Stimulated activated CD8-positive, alpha-beta memory T cell treated with anti-CD3 and anti-CD28 coated beads, Interleukin-4, amount 100 ng/mL, for 4 hours (primary cell): ENCODE measurements at places on chromosomes 5 and 9.

GRCh38 chr5:168557389-168557788 lies 21.8 kb downstream of the PANK3 start:
- DNase-seq = no peak

- no peak for DNase-seq
Observed at GRCh38 chr5:135126688-135127438, 92.8 kb upstream of the PITX1 start.

DNA sequence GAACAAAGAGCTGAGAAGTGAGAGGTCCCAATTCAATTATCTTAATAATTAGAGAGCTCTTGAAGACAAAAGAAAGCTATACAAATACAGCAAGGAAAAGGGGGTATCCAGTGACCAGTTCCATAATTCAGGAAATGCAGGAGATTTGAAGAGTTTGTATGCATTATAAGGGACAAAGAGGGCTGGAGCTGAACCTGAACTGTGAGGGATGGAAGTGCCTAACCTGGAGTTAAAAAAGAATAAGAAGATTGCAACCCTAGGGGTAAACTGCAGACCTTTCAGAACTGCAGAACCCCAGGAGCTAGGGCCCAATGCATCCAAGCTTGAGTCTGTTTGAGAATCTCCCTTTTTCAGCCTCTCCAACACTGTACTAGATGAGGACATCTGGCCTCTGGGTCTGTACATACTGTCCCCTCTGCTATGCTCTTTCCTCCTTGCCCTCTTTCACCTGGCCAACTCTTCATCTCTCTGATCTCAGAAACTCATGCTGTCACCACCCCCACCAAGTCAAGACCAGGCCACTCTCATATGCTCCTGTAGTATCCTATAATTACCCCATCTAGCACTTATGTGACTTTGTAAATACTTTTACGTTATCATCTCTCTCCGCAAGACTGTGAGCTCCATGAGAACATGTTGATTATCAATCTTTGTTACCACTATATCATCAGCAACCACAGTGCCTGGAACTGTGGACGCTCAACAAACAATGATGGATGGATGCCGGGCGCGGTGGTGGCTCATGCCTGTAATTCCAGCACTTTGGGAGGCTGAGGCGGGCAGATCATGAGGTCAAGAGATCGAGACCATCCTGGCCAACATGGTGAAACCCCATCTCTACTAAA lies 6.6 kb upstream of the PRKACG start:
- DNase-seq = no peak

GRCh38 chr5:17079562-17079961 lies 137.9 kb upstream of the BASP1 start:
- no peak for DNase-seq

DNA sequence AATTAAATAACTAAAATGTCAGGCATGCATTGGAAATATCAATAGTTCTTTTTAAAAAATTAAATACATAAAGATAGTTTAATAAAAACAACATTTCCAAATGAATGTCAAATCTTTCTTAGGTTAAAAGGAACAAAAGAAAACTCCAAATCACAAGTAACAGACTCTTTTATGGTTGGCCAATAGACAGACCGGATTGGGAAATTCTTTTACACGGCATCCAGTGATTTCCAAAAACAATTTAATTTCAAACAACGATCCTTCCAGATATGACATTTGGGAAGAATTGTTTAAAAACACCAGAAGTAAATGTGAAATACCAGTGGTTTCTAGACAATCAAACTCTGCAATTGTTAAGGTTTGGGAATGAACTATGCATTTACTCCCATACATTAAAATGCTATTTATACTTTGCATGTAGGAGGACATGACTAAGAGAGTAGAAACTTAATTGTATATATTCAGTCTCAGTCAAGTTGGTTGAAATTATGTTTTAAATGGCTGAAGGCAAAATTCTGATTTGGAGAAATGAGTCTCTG lies 32.8 kb downstream of the ZNF474 start:
- no peak for DNase-seq

DNA sequence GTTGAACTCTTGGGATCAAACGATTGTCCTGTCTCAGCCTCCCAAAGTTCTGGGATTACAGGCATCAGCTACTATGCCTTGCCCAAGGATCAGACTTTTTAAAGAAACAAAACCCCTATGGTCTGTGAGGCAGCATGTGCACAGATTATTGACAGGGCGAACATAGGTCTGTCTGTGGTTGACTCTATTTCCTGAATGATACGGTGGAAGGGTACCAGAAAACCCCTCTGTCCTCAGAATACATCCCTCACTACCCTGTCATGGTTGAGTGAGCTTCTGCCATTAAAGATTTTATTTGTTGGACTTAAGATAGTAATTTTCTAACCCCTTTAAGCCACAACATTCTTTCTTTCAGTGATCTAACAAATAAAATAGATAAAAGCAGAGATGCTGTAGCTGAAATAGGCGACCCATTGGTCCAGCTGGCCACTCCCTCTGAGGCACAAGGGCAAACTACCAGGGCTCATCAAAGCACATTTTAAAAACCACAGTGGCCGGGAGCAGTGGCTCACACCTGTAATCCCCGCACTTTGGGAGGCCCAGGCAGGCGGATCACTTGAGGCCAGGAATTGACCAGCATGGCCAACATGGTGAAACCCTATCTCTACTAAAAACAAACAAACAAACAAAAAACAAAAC lies 84.9 kb upstream of the ANKRD55 start:
- no peak for DNase-seq

DNA sequence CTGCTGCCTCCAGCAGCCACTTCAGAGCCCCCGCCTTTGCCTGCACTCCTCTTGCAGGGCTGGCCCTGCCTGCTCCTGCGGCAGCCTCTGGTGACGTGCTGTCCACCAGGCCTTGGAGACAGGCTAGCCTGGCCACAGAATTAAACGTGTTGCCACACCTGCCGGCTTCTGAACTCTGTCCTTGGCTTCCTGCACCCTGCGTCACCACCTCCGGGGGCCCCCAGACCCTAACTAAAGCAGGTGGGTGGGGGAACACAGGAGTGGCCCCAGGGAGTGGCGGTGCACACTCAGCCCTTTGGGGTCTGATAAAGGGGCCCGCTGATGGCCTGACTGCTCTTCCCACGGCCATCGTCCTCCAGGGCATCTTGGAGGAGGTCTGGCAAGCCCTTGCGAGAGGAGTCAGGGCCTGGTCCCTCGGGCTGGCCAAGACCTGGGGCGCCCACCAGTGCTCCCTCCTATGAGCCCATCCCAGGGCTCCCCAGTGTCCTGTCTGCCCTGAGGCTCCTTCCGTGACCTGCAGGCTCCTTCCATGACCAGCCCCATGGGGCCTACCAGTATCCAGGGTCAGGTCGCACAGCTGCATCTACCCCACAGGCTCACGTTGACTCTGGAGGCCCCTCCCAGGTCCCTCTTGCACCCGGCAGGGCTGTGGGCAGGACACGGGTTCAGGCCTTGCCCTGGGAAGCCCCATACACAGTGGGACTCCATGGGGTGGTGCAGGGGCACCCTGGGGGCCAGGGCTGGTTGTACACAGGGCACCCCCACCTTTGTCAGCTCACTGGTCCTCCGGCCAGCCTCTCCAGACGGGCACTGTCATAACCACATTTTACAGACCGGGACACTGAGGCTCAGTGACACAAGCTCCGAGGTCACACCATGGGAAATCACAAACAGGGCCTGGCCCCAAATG lies 1.0 kb upstream of the MAMDC4 start:
- no peak for DNase-seq

DNA sequence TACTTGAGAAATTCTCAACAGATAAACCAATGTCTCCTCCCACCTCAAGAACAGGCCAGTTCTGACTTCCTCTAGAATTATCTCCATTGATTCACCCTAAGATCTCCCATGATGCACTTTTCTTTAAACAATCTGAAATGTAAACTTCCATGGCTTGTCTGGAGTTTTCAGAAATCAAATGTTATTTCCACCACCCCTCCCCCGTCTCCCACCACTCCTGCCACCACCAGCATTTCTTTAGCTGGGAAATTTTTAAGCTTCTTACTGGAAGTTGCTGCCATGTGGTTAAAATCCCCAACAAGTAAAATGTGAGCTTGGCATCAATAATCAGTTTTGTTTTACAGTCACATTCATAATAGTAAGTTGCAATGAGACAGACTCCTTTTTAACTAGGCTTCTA lies 32.8 kb upstream of the BASP1 start:
- DNase-seq = no peak

GRCh38 chr5:173745557-173745956 lies 129.1 kb upstream of the BOD1 start:
- DNase-seq = no peak

DNA sequence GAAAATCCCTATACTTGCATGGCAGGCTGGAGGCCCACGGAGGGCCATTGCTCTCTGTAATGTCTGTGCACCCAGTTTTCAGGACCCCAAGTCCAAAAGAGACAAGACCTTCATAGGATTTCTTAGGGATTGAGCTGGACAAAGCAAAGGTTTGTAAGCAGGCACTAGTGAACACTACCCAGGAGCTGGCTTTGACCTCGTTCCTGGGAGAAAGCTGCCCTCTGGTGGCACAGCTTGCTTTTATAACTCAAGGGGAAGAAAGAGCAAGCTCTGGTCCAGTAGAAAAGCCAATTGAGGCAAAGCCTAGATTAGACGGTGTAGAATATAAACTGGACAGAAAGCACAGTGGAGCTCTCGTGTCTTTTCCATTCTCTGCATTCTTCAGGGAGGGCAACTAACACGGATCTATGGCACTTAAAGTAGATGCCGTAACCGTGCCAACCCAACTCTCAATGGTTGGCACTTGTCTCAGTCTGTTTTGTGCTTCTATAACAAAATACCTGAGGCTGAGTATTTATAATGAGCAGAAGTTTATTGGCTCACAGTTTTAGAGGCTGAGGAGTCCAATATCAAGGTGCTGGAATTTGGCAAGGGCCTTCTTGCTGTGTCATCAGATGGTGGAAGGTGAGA lies 7.9 kb downstream of the GABRP start:
- no peak for DNase-seq

DNA sequence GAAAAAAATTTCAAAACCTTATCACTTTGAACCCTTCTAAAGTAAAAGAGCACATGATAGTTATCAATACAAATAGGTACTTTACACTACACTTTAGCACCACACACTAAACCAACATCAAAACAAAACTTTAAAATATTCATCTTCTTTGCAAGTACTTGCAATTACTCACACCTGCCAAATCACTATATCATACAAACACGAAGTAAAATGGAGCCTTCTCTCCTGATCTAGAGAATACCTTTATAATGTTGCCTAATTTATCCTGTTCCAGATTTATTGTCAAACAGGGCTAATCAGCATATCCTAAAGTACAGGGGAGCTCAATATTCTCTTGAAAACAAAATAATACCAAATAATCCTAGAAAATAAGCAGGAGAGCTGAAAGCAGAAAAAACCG lies 3.0 kb downstream of the RNF145 start:
- no peak for DNase-seq

GRCh38 chr5:157976429-157976828 lies 117.5 kb upstream of the CLINT1 start:
- no peak for DNase-seq

- DNase-seq = no peak
Observed at GRCh38 chr5:126359884-126360283, 63.3 kb upstream of the GRAMD2B start.

GRCh38 chr5:147918899-147919298 lies 12.6 kb upstream of the C5orf46 start:
- no peak for DNase-seq

DNA sequence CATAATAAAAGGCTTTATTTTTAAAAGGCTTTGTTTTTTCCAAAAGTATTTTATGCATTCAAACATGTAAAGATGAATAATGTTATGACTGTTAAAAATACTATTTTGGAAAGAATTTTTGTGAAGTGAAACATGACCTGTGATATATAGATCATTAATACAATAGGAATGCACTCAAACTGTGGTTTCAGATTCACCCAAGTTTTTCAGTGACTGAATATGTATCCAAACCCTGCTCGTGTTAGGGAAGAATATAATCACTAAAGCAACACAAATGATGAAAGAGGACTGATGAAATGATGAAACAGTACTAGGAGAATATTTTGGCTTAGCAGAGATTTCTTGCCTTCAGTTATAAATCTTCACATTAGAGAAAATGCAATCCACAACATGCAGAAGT lies 278.0 kb downstream of the ADAMTS6 start:
- no peak for DNase-seq

GRCh38 chr5:123673107-123673506 lies 161.1 kb downstream of the CSNK1G3 start:
- no peak for DNase-seq

GRCh38 chr5:107340631-107341030 lies 330.1 kb downstream of the EFNA5 start:
- no peak for DNase-seq

DNA sequence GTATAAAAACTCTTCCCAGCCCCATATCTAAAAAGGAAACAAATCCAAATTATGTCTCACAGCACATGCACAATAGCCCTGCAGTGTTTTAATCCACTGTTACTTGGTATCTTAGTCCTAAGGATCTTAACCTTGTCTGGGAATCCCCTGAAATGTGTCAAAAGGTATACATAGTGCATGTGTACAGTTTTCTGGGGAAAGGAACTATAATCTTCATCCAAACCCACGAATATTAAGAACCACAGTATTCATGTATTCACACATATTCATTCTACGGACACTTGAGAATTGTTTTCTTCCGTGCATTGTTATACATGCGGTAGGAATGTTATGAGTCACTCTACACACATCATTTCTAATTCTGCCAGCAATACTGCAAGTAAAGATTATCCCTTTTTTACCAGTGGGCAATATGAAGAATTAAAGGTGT lies 47.8 kb upstream of the SNX2 start:
- DNase-seq = no peak
